ENCODE measurements at places on chromosomes 7 and 10.

- DNase-seq: peak; percentile 92
Measured at GRCh38 chr10:24724381-24725228, 918 bp upstream of the ARHGAP21 start.

DNA sequence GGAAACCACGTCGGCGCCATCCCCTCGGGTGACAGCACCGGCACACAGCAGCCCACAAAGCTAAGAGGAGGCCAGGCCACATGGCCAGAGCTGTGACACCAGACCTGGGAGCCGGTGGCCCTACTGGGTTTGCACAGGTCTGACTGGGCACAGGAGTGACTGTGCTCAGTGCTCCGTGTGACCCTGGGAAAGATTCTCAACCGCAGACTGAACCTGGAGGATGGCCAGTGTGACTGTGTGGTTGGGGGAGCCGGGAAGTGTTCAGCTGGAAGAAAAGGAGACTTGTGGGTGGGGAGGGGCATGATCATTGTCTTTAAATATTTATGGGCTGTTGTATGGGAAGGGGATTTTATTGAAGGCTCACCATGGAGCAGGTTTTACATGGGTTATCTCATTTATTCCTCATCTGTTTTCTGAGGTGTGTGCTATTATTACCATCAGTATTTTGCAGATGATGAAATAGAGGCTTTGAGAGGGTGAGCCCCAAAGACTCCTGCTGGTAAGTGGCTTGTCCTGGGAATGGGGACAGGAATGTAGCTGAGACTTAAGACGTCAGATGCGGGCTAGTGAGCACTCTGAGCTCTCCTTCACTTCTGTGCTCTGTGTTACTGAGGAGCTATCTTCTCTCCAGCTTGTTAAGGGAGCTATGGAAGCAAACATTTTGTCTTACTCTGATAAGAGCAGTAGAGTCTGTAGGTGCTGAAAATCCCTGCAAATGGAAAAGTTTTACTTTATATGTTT is 127.5 kb downstream of the TMEM178B start:
- no peak for DNase-seq

DNA sequence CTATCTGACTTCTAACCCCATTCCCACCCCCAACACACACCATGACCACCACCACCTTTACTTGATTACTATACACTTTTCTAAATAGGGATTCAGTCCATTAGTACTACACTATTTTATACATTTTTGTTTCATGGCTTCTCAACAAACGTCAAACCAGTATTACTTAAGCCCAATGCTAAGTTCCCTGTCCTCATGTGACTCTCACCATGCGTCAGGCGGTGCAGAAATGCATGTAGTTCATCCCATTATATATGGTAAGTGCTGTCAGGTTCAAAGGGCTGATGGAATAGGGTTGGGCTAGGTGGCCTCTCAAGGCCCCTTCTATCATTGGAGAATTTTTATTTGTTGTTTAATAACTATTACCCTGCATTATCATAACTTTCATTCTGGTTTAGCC is 19.5 kb upstream of the VPS41 start:
- DNase-seq: no peak

DNA sequence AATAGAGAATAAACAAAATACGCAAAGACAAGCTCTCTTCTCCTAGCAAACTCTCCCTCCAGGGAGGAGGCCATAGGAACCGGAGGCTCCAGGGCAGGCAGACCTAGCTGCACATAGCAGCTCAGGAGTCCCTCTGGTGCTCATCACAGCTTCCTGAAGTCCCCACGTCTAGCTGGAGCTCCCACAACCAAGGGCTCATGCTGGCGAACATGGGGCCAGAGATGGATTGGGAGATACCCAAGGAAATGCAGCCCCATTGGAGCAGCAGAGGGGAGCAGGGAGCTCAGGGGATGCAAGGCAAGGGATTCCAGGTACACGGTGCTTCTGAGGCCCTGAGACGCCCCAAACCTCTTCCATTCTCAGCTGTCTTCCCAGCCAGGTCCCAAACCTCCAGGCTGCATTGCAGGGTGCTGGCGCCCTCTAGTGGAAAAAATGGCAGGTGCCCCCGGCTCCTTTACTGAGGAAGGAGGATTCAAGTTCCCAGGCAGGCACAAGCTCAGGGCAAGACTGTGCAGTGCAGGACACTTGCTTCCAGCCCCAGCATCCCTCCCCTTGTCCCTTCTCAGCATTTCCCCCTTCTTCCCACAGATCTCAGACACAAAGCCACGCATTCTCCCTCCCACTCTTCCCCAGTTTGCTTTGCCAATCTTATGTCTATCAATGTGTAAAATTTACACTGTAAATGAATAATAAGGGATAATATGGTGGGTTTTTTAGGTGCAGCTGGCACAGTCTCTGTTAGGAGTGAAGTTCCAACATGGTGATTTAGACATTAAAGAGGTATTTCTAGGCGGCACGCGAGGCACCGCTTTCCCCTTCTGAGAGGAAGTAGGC is 46.2 kb downstream of the GPAM start:
- DNase-seq: peak; percentile 58

GRCh38 chr10:128083191-128083895 is 42.9 kb downstream of the MKI67 start:
- no peak for DNase-seq

DNA sequence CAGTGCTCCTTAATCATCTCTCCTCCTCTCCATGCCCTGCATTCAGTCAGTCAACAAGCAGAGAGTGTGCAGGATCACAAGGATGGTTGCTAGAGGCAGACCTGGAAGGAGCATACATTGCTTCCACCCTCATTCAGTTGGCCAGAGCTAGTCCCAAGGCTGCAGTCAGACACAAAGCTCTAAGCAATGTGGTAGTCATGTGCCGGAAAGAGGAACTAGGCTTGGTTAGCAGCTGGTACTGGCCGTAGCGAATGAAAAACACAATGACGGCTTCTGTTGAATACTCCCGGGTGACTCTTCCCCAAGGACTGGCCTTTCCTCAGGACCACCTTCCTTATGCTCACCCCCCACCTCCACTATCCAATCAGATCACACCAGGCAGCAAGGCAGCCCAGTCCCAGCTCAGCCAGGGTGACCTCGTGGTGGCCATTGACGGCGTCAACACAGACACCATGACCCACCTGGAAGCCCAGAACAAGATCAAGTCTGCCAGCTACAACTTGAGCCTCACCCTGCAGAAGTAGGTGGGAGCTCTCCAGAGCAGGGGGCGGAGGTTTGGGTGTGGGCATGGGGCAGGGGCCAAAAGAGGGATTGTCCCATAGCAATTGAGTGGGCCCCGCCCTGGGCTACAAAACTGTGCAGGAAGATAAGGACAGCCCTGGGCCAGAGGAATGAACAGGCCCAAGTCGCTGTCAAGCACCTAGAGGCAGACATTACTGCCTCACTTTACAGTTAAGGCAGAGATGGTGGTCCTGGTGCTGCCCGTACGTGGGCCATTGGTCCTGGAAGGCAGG is 10.9 kb downstream of the LDB3 start:
- DNase-seq: no peak

- DNase-seq: no peak
Measured at GRCh38 chr7:116578526-116578925, 53.7 kb downstream of the CAV1 start.

DNA sequence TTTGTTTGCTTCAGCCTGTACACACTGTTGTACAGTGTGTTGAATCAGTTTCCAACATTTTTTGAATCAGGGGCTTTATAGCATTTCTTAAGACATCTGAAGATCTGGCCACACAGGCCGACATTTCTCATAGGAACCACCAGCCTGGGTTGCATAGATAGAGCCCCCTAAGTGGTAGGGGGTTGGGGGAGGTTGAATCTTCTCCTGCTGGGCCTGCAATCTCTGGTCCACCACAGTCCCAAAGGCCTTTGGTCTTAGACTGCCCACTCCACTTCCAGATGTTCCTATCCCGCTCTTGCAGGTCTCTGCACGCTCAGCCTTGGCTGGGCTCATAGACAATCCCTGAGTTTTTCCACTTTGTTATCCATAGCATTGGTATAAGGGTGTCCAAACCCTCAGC is 75.4 kb upstream of the HABP2 start:
- no peak for DNase-seq

DNA sequence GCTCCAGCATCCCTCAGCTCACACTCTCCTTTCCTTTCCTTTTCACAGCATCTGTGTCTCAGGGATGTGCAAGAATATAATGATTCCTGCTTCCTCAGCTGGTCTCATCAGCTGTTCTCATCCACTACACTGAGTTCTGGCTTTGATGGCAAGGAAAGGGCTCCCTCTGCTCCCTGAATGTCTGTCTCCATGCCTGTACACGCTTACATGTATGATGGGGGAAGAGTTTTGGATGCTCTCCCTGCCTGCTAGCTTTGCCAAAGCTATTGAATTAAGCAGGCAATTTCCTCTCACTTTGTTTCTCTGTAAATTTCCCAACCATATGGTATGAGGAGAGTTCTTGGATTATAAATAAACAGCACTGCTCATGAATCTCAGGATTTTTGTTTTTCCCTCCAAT is 254.5 kb downstream of the SORCS3 start:
- no peak for DNase-seq

DNA sequence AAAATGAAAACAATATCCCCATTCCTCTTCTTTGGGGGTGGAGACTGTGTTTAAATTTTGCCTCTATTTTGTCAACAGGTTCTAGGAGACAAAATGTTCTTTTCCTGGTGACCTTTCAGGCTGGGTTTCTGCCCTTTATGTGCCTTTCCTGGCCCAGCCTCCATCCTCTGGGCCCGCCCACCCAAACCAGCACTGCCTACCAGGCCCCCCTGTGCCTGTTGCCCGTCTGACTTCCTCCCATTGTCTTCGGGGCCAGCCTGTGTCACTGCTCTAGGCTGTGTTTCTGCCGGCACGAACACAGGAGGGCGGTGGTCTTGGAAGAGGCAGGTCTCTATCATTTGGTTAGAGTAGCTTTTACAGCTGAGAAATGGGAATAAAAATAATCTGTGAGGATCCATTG is 13.9 kb downstream of the TSPAN14 start:
- DNase-seq: no peak

DNA sequence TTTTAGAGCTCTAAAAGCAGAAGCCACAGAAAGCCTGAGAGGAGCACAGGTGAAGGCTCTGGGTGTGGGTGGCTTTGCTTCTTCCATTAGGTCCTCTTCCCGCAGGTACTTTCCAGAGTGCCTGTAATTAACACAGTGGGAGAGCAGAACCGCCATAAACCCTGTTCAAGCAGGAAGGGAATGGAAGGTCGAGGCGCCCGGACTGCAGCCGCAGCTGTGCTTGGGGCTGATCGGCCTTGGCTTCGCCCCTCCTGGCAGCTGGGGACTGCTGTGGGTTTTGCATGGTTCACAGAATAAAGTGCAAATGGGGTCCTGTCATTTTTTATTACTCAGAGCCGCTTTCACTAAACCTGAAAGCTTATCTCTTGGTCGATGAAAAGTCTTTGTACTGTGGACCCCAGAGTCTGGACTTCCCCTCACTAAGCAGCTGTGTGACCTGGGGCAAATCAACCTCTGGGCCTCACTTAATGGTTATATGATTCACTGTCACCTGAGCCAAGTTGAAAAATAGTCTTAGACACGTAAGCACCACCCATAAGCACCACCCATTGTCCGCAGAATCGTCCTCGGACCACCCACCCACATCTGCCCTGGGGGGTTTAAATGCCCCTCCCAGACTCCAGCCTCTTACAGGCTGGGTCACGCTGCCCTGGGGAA is 100.9 kb downstream of the XRCC2 start:
- DNase-seq: no peak

- DNase-seq: no peak
Measured at GRCh38 chr7:26574476-26574875, 282.8 kb downstream of the SNX10 start.

GRCh38 chr7:155300641-155301452 is 3.2 kb downstream of the INSIG1 start:
- no peak for DNase-seq

DNA sequence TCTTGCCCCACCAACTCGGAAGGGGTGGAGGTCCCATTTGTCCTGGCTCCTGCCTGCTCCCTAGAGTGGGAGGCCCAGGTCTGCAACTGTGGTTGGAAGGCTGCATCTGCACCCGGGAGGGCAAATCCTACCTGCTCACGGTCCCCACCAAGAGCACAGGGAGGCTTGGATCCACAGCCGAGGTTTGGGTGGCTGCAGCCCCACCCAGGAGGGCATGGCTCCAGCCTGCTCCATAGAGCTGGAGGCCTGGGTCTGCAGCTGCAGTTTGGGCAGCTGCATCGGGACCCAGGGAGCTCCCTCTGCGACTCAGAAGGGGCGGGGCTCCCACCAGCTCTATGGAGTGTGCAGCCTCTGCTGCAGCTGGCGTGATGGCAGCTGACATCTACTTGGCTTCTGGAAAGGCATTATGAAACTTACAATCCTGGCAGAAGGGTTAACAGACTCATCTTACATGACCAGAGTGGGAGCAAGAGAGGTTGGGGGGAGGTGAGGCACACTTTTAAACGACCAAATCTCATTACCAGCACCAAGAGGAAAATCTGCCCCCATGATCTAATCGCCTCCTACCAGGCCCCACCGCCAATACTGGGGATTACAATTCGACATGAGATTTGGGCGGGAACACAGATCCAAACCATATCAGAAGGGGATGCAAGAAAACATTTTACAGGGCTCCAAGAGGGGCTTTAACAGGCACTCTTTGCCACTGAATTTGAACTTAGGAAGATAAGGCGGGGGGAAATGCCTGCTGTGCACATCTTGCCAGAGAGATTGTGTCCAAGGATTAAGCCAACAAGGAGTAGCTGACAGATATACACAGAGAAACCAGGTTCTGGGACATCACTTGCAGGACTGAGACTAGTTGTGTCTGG is 8.2 kb upstream of the BLVRA start:
- no peak for DNase-seq

DNA sequence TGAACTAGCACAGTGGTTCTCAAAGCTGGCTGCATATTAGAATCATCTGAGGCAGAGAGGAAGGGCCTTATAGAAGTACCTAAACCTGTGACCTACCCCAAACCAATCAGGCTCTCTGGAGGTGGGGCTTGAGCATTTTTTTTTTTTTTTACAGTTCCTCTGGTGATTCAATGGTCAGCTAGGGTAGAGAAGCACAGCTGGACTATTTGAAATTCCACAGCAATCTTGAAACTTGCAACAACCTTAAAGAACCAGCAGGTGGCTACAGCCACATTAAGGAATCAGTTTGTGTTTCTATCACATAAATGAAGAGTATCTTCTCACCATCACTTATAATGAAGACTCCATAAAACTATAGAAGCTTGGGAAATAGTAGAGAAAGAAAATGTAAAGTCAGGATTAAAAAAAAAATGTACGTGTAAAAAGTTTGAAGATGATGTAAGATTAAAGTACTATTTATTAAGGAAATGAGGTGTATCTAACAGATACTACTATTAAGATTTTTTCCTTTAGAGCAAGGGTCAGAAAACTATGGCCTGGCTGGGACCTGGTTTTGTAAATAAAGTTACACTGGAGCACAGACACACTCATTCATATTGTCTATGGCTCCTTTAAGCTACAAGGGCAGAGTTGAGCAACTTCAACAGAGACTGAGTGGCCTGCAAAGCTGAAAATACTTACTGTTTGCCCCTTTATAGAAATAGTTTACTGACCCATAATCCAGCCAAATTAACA is 3.8 kb downstream of the RTKN2 start:
- DNase-seq: no peak

- DNase-seq: no peak
Measured at GRCh38 chr7:133240302-133240701, 12.6 kb upstream of the EXOC4 start.

- no peak for DNase-seq
Measured at GRCh38 chr7:27943241-27943640, 203.3 kb downstream of the TAX1BP1 start.

Measured in stimulated activated CD4-positive, alpha-beta T cell treated with anti-CD3 and anti-CD28 coated beads, Interleukin-12 subunit alpha, Interleukin-12 subunit beta, amount 100 ng/mL, for 48 hours (primary cell).